Activated T-helper 2 cell treated with anti-CD3 and anti-CD28 coated beads, Interferon-gamma antibody, Interleukin-2, Interleukin-4, amounts not matched to agents 10 μg/mL and 5 μg/mL and 100 μg/mL, durations not matched to agents 14 hours and 24 hours and 36 hours (primary cell): ENCODE measurements at places on chromosomes 2 and 18.

- no peak for DNase-seq
Measured at GRCh38 chr2:210227290-210228088, 2.2 kb upstream of the ACADL start.

DNA sequence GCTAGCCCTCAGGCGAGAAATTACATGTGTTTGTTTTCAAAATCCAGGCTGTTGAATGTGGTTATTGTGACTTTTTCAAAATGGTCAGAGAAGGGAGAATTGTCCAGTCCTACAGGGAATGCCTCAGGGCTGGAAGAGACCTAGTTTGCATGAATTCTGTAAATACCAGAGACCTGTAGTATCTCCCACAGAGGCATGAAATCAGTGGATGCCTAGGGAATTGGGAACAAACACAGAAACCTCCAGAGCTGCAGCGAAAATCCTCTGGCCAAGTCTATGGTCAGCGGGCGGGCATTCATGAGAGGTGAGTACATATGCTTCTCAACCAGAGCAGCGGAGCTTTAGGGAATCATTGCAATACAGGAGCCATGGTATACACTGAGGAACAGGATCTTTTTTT lies 1596.5 kb upstream of the NXPH2 start:
- no peak for DNase-seq

DNA sequence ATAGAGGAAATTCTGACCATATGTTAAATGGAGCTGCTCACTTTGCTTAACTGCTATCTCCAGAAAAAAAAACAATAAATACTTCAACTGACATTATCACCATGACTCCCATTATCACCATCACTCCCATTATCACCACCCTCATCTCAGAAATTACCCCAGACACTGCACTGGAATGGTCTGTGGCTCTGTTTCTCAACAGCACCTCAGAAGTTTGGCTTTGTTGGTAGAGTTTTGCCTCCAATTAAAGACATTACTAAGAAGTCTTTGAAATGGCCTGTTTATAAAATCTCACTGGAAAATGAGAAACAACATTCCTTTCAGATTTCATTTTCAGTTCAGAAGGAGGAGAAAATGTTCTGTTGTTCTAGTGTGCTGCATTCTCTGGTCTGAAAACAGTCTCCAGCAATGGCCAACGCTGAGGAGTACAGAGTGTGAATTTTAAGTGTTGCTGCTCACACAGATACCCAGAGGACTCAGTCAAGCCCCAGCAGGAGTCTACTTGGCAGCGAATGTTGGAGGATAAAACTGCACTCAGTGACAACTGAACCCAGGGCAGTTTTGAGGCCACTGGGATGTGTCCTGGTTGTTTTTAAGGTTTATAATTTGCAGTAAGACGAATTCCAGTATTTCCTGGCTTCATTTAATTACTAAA lies 364.5 kb upstream of the CDH2 start:
- DNase-seq: no peak

- DNase-seq: no peak
Measured at GRCh38 chr2:146417942-146418341, 1426.9 kb upstream of the ACVR2A start.

GRCh38 chr2:215874418-215874817 lies 138.9 kb downstream of the MREG start:
- DNase-seq: no peak

DNA sequence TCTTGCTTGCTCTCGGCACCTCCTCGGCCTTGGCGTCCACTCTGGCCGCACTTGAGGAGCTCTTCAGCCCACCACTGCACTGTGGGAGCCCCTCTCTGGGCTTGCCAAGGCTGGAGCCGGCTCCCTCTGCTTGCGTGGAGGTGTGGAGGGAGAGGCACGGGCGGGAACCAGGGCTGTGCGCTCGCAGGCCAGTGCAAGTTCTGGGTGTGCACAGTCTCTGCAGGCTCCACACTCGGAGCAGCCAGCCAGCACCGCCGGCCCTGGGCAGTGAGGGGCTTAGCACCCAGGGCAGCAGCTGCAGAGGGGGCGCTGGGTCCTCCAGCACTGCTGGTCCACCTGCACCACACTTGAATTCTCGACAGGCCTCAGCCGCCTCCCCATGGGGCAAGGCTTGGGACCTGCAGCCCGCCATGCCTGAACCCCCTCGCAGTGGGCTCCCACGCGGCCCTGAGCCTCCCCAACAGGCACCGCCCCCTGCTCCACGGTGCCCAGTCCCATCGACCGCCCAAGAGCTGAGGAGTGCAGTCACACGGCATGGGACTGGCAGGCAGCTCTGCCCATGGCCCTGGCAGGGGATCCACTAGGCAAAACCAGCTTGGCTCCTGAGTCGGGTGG lies 411.2 kb upstream of the CHAC2 start:
- DNase-seq: no peak

GRCh38 chr2:16960579-16960978 lies 294.9 kb upstream of the CYRIA start:
- no peak for DNase-seq

GRCh38 chr2:227106845-227107759 lies 56.9 kb downstream of the COL4A4 start:
- DNase-seq: no peak

DNA sequence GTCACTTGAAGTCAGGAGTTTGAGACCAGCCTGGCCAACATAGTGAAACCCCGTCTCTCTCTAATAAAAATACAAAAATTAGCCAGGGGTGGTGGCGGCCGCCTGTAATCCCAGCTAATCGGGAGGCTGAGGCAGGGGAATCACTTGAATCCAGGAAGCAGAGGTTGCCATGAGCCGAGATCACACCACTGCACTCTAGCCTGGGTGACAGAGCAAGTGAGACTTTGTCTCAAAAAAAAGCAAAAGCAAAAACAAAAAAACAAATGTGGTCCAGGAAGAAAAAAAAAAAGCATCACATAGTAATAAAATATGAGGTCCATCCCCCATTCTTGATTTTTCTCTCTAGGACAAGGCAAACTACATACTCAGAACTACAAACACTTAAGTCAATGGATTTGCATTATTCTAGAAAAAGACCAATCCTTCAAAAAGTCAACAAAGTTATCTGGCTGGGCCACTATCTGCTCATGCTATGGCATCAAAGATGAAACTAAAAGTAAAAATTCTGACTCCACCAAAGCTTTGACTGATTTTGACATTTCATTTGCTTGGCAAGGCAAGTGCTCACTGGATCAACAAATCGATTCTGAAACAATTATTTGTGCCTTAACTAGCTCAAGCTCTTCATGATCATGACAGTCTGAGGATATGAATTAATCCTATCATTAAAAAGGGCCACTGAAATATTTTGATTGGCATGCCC lies 28.4 kb downstream of the MEX3C start:
- no peak for DNase-seq

DNA sequence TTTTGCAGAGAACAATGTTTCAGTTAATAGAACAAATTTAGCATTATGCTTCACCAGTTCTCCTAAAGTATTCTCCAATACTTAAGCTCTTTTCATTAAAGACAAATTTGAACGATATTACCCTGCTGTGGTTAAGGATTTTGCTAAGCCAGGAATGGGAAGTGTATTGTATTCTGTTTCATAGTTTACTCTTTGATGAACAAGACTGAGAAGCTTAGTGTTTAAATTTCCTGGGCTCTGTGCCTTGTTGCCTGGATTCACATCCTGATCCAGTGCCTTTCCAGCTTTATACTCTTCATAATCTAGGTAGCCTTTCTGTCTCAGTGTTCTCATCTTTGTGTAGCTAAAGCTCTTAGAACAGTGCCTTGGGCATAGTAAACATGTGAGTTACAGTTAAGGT lies 58.6 kb upstream of the GLS start:
- DNase-seq: no peak

GRCh38 chr2:54158311-54158710 lies 42.9 kb downstream of the ACYP2 start:
- no peak for DNase-seq

GRCh38 chr2:68992933-68993332 lies 18.5 kb downstream of the GKN1 start:
- DNase-seq: no peak

GRCh38 chr2:3728104-3729054 lies 25.0 kb downstream of the DCDC2C start:
- no peak for DNase-seq

- no peak for DNase-seq
Measured at GRCh38 chr2:203510256-203510940, 24.7 kb downstream of the RAPH1 start.

DNA sequence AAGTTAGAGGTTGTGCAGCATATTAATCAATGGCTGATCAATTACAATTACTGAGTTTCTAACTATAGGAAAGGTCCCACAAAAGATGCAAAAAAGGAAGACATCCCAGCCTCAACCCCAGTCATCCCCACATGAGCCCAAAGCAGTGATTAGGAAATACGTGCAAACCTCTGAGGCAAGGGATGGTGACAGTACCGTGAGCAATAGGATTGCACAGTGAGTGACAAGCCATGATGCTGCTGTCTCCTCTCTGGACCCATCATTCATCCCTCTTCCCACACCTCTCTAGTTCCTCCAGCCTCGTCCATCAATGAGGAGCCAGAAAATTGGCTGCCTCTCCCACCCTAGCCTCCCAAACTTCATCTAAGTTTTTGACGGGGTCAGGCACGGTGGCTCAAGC lies 4.0 kb upstream of the SLC11A1 start:
- DNase-seq: no peak

DNA sequence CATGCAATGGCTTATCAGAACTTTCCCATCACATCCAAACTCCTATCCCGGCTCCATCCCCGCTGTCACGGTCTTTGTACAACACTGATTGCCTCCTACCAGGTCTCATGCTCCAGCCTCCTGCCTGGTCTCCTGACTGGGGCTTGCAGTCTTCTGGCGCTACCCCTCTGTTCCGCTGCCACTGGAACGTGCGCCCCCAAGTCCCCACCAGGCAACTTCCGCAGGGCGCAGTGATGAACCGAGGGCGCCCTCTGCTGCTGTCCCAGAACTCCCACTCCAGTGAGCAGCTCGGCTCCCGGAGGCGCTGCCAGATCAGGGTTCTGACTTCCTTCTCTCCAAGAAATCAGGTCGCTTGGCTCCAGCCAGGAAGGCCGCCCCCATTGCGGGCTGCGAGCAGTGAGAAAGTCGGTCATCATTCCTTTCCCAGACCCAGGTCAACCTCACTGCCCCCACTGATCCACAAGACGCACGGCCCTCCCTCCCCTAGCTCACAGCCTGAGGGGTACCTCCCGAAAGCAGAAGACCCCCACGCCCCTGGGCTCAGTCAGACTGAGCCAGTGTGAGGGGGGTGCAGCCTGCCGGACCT lies 43.9 kb upstream of the RAB11FIP5 start:
- no peak for DNase-seq

- no peak for DNase-seq
Measured at GRCh38 chr2:134260713-134261112, 6.8 kb downstream of the MGAT5 start.

DNA sequence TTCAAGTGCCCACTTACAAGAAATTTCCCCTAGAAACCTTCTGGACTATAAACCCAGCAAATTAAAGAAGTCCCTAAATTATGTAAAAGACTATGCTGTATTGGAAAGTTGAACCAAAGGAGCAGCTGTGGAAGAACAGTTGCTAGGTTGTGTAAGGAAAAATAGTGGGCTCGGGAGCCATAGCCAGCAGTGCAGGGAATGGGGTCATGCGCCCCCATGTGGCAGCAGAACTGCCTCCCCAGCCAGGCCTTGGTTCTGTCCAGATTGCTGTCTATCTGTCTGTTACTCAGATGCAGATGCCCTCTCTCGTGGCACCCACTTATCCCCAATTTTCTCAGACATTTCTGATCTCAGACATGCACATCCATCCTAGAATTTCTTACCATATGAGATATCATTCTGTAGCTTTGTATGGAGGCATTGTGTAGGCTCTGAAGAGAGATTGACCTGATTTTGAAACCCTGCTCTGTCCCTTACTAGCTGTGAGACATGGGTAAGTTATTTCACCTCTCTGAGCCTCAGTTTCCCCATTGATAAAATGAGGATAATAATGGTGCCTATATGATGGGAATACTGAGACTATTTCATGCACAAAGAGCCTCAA lies 258.3 kb downstream of the SS18 start:
- DNase-seq: no peak

- no peak for DNase-seq
Measured at GRCh38 chr2:85648619-85649018, 19.4 kb downstream of the SFTPB start.

DNA sequence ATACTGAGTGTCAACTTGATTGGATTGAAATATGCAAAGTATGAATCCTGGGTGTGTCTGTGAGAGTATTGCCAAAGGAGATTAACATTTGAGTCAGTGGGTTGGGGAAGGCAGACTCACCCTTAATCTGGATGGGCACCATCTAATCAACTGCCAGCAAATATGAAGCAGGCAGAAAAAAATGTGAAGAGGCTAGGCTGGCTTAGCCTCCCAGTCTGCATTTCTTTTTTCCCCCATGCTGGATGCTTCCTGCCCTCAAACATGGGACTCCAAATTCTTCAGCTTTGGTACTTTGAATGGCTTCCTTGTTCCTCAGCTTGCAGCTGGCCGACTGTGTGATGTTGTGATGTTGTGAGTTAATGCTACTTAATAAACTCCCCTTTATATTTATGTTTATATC lies 577.4 kb downstream of the CPS1 start:
- DNase-seq: no peak

- DNase-seq: no peak
Measured at GRCh38 chr2:195009202-195009601, 647.8 kb upstream of the SLC39A10 start.

GRCh38 chr18:3140342-3140741 lies 79.4 kb downstream of the MYOM1 start:
- no peak for DNase-seq

DNA sequence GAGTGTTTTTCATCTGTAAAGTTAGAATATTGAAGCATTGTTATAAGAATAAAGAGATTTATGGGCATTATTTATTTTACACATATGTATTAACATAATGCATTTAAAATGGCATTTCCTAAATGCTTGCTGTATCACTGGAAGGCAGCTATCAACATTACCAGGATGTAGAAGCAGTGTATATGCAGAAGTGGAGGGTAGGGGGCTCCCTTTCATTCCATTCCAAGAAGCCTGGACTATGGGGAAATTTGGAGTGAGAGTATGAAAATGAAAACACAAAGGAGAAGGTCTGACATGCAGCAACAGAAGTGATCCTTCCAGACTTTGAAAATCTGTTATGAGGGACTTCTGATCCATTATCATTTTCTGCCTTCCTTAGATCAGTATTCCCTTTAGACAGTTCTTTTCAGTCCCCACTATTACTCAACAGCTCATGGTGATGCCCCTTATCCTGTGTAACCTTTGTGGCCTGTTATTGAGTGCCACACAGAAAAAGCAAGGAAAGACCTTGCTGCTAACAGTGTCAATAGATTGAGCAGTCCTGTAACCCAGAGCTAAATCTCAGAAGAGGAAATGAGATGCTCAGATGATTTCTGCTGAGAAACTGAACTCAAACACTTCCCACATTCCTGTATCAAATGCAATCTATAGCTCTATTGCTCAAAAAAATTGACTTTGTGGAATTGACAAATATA lies 216.6 kb downstream of the HNMT start:
- no peak for DNase-seq
